ENCODE measurements at places on chromosomes 2 and 18.
A peak's percentile ranks its signal among the peaks of the same experiment; 100 is the strongest.

DNA sequence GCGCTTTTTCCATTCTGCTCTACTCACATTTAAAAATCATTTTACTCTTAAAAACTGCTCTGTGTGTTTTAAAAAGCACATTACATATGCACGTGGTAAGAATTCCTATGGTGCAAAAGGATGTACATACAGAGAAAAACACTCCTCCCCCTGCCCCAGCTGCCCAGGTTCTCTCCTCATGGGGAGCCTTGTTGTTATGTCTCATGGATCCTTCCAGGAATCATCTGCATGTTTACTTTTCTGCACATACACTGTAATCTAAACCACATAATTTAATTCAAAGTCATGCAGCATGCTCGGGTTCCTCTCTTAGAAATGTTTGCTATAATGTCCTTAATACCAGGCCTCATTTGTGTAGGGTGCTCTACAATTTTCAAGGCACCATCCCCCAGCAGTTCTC lies 243.3 kb downstream of the LOXHD1 start:
- no peak for DNase-seq

DNA sequence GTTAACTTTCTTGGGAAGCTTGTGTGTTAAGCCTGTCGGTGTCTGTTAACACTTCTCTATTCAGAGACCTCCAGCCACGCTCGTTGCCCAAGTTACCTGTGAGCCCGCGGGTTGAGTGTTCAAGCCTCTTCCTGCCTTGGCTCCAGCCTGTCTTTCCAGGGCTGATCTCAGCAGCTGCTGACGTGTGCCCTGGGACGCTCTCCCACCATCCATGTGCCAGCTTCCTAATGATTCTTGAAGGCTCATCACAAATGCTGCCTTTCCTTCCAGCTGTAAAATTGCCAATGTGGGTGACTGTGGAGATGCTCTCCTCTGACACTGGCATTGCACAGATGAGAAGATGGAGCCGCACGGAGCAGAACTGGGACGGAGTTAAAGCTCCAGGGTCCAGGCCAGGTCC lies 6.1 kb downstream of the RNF144A start:
- DNase-seq = no peak

DNA sequence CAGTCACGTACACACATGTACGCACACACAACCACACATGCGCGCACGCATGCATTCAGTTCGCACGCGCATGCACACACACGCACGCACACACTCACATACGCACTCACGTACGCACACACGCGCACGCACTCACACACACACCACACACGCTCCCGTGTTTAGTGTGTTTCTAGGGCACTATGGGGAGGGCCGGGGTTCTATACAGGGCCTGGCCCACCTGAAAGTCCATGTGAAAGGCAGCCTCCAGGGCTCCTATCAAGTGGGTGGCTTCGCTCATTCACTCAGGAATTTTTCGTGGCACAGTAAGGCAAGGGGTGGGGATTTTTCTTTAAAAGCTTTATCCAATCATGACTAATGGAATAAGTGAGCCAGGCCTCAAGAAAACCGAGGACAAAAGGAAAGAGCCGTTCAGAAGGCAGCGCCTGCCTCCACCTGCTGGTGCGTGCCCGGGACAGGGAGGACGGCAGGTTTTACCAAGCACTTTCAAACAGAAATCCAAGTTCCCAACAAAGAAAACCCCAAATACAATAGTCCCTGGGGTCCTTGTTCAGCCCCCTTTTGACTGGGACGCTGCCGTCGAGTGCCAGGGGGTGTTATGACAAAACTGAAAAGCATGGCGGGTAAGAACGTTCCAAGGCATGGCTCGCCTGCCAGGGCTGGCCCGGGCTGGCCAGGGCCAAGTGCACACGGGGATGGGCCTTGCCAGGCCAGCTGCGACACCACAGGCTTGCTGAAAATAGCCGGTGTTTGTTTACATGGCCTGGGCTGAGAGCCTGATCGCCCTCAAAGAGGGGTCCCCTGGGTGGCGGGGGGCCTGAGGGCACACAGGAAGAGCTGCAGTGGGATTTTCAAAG lies 110.0 kb downstream of the HDAC4 start:
- no peak for DNase-seq

DNA sequence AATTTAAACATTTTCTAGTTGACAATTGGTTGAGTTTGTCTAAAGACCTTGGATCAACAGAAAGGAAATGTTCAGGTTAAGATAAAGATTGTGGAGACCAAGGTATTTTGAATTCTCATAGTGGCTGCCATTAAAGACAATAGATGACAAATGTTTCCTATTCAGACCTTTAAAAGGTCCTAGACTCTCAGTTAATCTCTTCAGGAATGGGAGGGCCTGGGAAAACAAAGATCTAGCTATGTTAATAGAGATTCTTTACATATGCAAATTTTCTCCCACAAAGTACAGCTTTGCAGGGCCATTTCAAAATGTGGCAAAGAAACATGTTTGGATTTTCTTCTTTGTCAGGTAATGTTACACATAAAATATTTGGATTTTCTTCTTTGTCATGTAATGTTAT lies 403.9 kb downstream of the SPAG16 start:
- no peak for DNase-seq

- DNase-seq = no peak
Measured at GRCh38 chr2:172639256-172639655, 83.4 kb downstream of the PDK1 start.

GRCh38 chr18:59067873-59068272 lies 71.8 kb upstream of the SEC11C start:
- DNase-seq = peak; percentile 11

- no peak for DNase-seq
Measured at GRCh38 chr18:27715751-27716150, 461.2 kb downstream of the CDH2 start.

- DNase-seq = no peak
Measured at GRCh38 chr2:70243806-70244584, 4.4 kb downstream of the TIA1 start.

DNA sequence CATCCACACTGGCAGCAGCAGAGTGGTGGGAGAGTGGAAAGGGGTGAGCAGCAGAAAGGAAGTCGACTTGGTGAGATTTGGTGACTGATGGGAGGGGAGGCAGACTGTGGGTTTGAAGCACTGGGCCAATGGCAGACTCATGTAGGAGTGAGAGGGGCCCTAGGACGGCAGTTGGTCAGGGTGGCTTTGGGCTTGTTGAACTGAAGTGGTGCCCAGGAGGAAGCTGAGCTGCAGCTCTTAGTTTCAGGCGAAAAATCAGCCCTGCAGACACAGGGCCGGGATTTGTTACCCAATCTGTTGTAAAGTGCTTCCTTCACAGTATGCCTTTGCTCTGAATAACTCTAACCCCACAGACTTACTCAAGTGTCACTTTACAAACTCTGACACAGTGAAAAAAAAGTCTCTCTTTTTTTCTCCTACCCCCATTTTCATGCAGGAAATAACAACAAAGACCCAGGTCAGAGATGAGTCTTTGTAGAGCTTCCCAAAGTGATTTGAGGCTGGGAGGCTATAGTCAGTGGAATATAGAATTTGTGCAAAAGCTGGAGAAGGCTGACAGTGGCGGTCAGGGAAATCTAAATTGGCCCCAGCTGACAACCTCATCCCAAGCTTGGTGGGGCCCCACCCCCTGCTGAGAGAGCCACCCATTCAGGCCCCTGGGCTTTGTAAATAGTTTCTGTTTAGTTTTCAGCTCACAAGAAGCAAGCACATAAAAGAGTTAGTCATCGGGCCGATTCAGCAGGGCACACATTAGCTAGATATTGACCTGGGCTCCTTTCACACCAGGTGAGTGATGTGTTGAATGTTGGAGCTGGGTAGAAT lies 226.9 kb downstream of the VAPA start:
- no peak for DNase-seq

- DNase-seq = no peak
Measured at GRCh38 chr2:45191976-45192375, 182.7 kb upstream of the SIX2 start.

DNA sequence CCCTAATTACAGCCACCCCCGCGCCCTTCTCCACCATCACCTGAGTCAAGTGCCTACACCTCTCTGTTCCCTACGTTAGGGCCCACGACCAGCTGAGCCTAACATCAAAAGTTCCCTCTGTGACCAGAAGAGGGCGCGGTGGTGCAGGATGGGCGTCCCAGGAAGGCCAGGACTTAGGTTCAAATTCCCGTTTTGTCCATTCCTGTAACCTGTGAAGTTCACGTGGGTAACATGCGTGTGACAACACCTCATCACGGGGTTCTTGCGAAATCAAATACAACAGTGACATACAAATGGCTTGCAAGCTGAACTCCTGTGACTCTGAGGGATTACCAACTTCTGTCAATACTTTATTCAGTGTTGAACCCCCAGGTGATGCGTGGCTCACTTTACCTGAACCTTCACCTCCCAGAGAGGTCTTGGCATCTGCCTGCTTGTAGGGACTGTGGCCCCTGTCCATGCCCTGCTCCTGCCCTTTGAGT lies 207.9 kb downstream of the ARL4C start:
- DNase-seq = peak; percentile 59

- no peak for DNase-seq
Measured at GRCh38 chr18:62797329-62797728, 82.0 kb downstream of the PHLPP1 start.

DNA sequence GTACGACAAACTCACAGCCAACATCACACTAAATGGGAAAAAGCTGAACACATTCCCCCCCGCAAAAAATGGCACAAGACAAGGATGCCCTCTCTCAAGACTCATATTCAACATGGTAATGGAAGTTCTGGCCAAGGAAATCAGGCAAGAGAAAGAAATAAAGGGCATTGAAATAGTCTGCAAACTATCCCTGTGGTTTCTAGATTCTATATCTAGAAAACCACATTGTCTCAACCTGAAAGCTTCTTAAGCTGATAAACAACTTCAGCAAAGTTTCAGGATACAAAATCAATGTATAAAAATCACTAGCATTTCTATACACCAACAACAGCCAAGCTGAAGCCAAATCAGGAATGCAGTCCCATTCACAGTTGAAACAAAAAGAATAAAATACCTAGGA lies 294.6 kb upstream of the CYP26B1 start:
- DNase-seq = no peak

DNA sequence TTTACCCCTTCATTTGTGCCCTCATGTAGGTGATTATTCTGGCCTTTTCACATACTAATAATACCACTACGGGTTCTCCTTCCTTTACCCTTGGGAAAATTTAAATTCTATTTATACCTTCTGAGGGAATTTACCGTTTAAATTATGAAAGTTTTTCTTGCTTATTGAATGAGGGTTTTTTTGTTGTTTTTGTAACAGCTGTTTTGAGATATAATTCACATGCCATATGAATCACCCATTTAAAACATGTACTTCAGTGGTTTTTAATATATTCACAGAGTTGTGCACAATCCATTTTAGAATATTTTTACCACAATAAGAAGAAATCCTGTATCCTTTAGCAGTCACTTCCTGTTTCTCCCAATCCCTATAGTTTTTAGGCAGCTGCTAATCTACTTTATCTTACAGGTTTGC lies 54.7 kb downstream of the EML4 start:
- no peak for DNase-seq

DNA sequence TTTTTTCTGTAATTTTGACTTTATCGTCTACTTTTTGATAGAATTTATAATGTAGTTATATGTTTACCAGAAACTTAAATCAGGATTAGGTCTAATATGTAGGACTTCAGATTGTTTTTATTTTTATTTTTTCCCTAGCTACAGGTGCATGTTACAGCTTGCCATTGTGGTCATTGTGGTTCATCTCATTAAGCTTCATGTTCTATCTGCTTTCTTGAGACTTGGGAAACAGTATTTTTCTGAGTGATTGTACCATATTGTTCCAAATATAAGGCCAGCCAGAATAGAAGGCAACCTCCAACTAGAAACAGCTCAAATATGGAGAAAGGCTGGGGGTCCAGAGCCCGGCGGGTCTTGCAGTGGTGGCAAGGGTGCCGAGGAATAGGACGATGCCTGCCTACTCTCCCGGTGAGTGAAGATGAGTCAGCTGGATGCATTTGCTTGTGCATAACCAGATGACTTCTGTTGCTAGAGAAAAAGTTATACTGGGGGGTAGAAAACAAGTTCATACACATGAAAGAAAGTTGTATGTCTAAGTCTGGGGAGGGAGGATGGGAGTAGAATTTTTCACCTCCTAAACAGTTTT lies 188.4 kb downstream of the CCDC85A start:
- no peak for DNase-seq

DNA sequence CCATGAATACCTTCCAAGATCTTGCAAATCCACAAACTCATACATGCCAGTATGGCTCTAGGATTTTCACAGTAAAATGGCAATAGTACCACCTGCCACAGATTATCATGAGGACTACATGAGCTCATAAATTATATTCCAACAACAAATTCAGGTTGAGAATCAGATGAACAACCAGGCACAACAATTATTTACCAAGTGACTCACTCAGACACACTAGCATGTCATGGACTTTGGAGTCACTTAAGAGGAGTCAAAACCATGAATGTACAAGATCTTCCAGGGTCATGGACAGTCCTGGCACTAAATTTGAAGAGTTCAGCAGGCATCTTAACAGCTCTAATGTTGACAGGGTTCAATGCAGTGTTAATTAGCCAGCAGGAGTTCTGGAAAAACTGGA lies 34.4 kb upstream of the BZW1 start:
- no peak for DNase-seq

DNA sequence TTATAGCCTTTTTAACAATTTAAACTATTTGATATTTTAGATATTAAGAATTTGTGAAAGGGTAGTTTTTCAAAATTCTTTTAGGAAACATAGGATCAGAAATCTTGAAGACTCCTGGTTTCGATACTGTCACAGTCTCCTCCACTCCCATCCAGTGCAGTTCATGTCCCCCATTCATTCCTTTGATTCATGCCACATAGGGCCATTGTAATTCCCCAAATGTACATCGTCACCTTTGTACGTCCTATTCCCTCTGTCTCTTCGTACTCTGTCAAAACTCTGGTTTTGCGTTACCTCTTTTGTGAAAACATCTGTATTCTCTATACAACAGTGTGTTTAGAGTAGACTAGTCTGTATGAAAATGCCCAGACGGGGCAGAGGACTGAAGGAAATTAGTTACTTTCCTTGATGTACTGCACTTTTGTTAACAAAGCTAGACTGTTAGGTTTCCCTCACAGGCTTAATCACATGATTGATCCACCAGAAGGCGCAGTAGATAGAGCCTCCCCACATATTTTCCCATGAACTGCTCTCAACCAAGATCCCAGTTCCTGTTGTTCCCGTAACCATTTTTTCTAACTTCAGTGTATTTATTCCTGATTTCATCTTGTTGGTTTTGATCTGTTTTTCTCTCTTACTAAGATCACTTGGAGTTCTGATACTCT lies 2.5 kb downstream of the MRPL35 start:
- DNase-seq = no peak

DNA sequence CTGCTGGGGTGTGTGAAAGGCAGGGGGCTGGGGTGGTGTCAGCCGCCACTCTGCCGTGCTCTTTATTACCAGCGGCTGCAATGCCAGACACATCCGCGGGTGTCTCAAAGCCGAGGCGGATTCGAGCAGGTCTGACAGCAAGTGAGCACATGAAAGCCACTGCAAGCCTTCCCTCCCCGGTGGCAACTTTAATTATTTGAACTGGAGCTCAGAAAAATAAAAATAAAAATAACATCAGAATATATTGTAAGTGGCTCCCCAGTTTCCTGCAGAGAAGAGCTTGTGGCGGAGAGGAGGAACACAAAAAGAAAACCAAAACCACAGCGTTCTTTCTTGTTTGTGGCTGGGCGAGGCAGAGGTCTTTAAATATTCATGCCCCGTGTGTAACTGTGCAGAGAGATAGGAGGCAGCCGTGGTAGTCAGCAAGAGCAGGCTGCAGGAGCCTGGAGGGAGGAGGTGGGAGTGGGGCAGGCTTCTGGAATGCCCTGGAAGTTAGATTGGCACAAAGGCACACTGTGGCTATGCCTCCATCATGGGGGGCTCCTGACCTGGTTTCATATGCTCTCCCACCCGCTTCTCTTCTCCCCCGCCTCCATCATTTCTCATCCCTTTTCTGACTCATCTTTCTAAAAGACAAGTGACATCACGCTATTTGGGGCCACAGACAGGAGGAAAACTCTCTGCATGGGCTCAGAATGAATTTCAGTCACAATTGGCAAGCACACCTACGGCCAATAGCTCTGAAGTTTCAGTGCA lies 199.8 kb downstream of the CLIP4 start:
- DNase-seq = peak; percentile 24
